ENCODE measurements at places on chromosomes 11 and 22.

DNA sequence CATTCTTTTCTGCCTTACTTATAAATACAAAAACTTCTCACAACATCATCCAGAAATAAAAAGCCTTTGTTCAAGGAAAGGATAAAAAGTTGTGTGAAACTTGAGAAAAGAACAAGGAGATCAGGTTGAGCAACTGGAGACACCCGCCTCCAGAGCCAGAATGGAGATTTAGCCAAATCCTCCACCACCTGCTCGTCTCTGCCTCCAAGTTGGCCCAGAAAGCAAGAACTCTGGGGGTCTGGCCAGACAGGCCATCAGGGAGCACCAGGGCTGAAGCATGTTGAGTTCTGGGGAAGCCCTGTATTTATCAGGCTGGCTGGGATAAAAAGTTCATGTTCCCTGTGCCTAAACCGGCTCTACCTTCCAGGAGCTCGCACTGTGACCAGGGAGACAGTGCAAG, 14.9 kb downstream of the SMCO4 start:
- DNase-seq: no peak

- DNase-seq: no peak
Measured at GRCh38 chr22:49671331-49672013, 156.2 kb downstream of the BRD1 start.

DNA sequence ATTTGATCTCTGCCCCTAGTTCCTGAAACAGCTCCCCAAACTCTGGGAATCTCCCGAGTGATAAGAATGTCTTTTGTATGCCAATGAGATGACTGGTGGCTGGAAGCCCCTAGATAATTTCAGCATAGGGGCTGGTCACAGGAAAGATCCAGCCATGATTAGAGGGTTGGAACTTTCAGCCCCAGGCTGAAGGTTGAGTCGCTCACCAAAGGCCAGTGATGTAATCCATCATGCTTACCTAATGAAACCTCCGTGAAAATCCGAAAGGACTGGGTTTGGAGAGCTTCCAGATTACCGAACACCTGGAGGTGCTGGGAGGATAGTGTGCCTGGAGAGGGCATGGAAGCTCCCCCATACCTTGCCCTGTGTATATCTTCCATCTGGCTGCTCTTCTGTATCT, 26.0 kb downstream of the LRRC32 start:
- DNase-seq: no peak

GRCh38 chr11:5234381-5234834, at the start of gene HBD:
TSS of gene HBD (minus strand) at chr11:5234483. CDS start at chr11:5234433, 50 bp downstream.
- DNase-seq: no peak

DNA sequence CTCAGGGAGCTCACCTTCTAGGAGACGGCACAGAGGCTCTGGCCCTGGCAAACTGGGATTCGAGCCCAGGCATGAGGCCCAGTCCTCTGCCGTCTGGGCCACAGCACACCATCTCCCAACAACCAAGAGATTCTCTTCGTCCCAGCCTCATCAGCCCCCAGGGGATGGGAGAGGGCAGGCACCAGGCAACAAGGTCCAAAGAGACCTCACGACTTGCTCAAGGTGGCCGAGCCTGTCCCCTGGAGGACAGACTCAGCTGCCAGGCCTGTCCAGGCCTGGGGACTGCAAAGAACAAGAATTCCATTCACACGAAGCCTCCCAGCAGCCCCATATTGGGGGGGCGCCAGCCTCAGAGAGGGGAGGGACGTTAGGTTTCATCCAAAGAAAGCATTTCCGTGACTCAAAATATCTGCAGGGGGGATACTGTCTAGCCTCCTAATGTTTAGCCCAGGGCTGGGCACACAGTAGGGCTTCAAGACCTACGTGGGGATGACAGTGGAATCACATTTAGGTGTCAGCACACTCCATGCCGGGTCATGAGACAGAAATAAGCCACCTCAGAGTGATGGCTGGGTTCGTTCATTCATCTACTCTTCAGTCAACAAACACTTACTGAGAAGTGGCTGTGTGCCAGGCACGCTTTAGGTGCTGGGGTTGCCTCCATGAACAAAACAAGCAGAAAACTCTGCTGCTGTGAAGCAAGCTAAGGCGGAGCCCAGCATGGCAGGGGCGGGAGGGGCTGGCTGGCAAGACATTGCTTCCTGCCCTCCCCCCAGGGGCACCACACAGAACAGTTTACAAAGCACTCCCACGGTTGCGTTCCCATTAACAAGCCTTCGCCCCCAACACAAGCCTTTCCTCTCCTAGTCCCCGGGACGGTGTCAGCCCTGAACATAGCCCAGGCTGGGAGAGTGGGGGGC, 1.2 kb downstream of the CARNS1 start:
- no peak for DNase-seq

DNA sequence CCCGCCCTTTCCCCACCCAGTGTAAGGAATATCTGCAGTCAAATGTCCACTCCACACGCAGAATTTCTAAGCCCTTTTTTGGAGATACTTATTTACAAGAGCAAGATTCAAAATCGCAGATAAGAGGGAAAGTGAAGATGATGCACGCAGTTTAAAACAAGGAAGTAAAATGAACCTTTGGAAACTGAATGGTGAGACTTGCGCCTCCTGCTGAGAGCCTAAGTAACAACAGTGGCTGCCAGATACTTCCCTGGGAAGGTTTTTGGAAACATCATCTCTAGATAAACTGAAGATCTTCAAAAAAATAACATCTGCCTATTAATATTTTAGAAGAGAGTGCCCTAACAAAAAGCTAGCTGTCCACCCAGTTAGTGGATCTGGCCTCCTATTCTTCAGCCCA, 963.1 kb upstream of the FAT3 start:
- no peak for DNase-seq

GRCh38 chr11:132131961-132132360, 761.5 kb downstream of the NTM start:
- DNase-seq: no peak

GRCh38 chr11:33657757-33658156, 42.9 kb downstream of the C11orf91 start:
- DNase-seq: no peak

DNA sequence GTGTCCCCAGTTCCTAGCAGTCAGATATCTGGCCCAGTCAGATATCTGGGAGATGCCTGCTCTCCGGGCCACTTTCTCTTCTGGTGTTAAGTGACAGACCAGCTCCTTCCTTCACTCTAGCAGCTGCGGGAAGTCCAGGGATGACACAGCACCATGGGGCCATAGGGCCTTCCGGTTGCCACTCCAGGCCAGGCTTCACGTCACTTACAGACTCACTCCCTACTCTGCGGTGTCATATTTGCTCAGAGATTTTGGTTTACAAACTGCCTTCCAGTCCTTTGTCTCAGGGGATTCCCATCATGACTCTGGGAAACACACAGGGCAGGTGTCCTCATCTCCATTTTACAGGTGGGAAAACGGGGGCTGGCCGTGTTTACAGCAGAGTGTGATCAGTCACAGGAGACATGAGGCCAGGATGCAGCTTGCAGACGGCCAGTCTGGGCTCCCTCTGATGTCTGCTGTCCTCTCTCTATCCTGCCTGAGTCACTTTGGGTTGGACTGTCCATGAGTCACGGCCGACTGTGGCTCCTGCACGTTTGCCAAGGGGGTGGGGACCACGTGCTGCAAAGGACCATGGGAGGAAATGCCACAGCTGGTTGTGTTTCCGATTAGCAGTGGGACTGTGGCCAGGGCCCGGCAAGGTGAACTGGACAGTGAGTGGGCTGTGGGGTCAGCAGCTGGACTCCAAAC, 8.2 kb upstream of the TBC1D22A start:
- peak; percentile 53 for DNase-seq

- DNase-seq: no peak
Measured at GRCh38 chr11:86369668-86370067, 5.0 kb upstream of the CCDC81 start.

- no peak for DNase-seq
Measured at GRCh38 chr22:39847477-39847876, 46.1 kb downstream of the ENTHD1 start.

DNA sequence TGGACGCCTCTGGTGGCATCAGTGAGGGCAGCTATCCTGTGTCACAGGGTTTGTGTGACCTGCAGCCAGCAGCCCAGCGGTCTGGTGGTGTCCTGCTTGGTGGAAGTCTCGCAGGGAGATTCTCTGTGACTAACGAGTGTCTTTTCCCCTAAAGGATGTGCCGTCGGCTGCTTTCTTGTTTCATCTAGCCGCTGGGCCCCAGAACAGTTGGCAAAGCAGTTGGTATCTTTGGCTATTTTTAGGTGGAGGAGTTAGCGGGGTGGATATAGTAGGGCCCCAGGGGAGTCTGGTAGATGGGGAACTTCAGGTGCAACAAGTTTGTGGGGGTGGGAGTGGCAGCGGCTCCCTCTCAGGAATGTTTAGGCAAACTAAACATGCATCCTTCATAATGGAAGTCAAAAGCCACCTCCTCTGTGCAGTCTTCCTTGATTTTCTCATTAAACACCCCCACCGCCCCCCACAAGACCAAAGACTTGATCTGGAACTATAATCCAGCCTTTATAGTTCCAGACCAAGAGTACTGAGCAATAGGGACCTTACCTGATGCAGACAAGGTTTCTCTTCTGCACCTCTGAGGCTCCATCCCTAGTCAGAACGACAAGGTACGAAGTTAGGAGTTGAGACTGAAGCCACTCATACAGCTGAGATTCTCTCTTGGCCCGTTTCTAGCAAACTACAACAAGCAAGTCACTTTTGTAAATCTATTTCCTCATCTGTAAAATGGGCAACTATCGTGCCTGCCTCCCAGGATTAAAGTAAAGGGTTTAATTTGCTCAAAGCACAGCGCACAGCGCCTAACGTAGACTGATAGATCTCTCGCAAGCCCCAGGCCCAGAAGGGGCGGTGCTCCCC, 1.1 kb upstream of the PELI3 start:
- DNase-seq: no peak

DNA sequence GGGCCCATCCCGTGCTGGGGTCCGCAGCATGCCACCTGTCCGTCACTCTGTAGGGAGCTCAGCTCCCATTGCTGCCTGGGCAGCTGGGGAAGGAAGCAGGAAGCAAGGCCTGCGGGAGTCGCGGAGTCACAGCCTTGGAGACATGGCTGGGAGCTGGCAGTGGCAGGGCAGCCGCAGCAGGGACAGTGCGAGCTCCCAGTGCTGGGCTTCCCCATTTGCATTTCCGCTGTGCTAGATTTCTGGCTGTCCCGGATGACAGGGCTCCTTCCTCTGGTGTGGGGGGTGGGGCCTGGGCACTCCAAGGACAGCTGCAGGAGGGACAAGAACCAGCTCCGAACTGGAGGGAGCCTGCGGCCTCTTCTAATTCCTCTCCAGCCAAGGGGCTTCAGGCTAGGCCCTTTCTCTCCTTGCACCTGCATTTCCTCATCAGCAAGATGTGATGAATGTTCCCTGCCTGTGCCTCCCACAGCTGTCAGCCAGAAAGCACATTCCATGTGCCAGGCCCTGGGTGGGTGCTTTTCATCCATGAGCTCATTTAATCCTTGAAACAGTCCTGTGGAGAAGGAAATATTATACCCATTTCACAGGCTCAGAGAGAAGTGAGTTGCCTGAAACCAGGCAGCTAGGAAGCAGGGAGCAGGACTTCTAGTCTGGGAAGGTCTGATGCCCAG, 48.0 kb downstream of the MYO7A start:
- peak; percentile 23 for DNase-seq

- no peak for DNase-seq
Measured at GRCh38 chr22:44758344-44758973, 6.1 kb downstream of the ARHGAP8 start.

DNA sequence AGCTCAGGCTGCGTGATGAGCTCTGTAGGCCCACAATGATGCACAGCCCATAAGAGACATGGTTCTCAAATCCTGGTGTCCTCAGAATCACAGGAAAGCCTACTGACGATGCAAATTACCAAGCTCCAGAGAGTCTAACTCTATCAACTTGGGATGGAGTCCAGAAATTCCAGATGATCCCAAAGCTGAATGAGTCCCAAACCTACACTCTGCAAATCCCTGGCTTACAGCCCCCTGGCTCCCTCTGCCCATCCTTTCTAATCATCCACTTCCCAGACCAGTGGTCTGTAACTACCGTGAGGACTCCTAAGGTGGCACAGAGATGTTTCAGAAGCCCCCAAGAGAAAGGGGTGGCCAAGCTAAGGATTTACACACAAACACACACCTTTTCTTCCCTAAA, 13.5 kb downstream of the ARFGAP2 start:
- no peak for DNase-seq

- DNase-seq: no peak
Measured at GRCh38 chr11:77027275-77027674, 6.9 kb upstream of the B3GNT6 start.

DNA sequence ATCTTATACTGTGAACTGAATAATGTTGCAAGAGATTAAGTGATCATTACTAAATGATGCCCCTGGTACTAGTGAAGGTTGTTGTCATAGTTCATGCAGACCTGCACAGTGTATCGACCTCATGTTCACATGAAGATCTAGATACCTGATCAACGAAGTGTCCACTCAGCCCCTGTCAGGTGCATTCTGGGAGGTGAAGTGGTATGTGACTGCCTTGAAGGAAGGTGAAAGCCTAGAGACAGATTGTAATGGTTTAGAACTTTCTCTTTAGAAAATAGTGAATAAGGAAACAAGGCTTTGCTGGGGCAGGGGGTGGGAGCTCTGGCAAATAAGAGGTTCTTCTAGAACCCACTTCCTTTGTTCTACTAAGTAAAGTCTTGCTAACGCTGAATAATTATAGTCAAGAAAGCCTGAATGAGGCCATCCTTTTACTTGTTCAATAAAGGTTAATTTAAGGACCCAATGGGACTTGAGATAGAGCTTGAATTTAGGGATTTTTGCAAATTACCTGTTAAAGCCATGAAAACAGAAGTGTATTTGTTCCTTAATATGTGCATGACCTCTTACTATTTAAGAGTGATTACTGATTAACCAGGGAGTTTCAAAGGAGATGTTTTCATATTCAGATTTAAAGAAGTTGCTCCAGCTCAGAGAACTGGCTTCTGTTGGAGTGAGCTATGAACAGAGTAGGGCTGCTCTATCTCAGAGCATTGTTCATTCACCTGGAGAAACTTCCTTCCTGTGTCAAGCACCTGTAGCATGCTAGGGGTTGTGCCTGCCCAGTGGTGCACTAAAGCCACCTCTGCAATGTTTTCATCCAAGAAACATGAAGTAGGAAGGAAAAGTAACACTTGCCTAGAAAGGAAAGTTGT, 45.3 kb downstream of the C22orf31 start:
- DNase-seq: no peak

DNA sequence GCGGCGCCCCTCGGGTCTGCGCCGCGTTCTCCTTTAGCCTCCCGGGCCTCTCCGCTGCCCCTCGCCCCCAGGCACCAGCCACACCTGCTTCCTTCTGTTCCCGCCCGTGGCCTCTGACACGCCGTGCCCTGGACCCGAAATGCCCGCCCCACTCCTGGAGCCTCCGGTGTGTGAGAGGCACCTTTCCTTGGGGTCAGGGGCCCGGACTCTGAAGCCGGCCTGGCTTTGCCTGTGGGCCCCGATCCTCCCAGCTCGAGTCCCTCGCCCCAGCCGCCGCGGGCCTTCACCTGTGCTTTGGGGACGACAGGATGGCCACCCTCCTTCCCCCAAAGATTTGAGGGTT, 661 bp upstream of the CDPF1 start:
- DNase-seq: no peak

- no peak for DNase-seq
Measured at GRCh38 chr11:31815711-31816467, 4.8 kb upstream of the PAX6 start.
